ENCODE measurements at places on chromosomes 1 and 21. TPM values are rescaled to one million over a fixed set of nuclear protein-coding genes. Genes with fewer than 3 reads are reported as not detected.

- H3K4me1 ChIP-seq = no peaks in the 10 kb centered on the region
- no peak for DNase-seq
- H3K27me3 ChIP-seq = peaks cover 28% of the 10 kb centered on the region
- H3K27ac ChIP-seq = no peak overlapping the region
Measured at GRCh38 chr1:210321552-210321951, 7.2 kb upstream of the HHAT start.

GRCh38 chr1:211133393-211133835, 534 bp downstream of the KCNH1 start:
- no peak for DNase-seq
- peak overlapping the region; percentile 56 for H3K4me3 ChIP-seq
- peaks cover 6% of the 10 kb centered on the region for H3K4me1 ChIP-seq
- no peaks in the 10 kb centered on the region for H3K36me3 ChIP-seq
- H3K27me3 ChIP-seq = peaks cover 64% of the 10 kb centered on the region

The TAF5L gene
- 26.5 TPM for total RNA-seq

- no peak overlapping the region for H3K4me3 ChIP-seq
- no peaks in the 10 kb centered on the region for H3K36me3 ChIP-seq
- H3K27me3 ChIP-seq = peaks cover 9% of the 10 kb centered on the region
- no peaks in the 10 kb centered on the region for H3K4me1 ChIP-seq
- no peak overlapping the region for H3K27ac ChIP-seq
- no peak for DNase-seq
Measured at GRCh38 chr1:44549510-44549909, 124.8 kb downstream of the TMEM53 start.

- no peak overlapping the region for H3K4me3 ChIP-seq
- H3K36me3 ChIP-seq = no peaks in the 10 kb centered on the region
- H3K27me3 ChIP-seq = peaks cover 20% of the 10 kb centered on the region
- no peak overlapping the region for H3K27ac ChIP-seq
- no peaks in the 10 kb centered on the region for H3K4me1 ChIP-seq
- no peak for DNase-seq
Measured at GRCh38 chr1:204880906-204881305, 10.2 kb downstream of the NFASC start.

The LIN28A gene
- total RNA-seq = not detected

DNA sequence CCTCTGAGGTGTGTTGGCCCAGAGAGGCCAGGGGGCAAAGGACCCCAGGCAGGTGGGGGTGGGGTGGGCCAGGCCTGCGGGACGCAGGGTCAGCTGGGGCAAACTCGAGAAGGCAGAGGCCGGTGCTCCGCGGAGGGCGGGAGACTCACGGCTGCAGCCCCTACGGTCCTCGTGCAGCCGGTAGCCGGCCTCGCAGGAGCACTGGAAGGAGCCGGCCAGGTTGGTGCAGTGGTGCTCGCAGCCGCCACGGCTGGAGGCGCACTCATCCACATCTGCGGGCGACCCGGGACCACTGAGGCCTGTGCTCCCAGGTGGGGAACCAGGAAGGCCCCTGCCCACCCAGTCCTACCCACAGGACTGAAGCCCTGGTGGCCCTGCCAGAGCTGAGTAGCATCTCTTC, 55.3 kb downstream of the ARHGEF16 start:
- H3K4me3 ChIP-seq = no peak overlapping the region
- no peak overlapping the region for H3K27ac ChIP-seq
- no peak for DNase-seq
- no peaks in the 10 kb centered on the region for H3K27me3 ChIP-seq

DNA sequence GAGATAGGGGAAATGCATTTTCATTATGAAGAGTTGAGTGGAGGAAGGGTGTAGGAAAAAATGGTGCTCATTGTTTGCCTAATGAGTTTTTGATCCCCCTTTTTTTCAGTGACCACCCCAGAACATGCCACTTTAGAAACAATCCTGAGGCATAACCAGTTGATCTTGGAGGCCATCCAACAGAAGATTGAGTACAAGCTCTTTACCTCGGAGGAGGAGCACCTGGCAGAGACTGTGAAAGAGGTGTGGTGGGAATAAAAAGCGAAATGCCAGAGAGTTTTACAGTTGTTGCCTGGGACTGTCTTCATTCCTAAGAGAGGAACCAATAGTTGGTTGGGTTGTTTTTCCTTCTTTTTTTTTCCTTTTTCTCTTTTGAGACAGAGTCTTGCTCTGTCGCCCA, 54.3 kb upstream of the EPHA8 start:
- no peak overlapping the region for H3K4me3 ChIP-seq
- H3K36me3 ChIP-seq = peaks cover 20% of the 10 kb centered on the region
- DNase-seq = no peak
- H3K27me3 ChIP-seq = no peaks in the 10 kb centered on the region
- H3K27ac ChIP-seq = no peak overlapping the region

GRCh38 chr21:39852021-39852721, 15.1 kb upstream of the PCP4 start:
- H3K27ac ChIP-seq = no peak overlapping the region
- no peaks in the 10 kb centered on the region for H3K4me1 ChIP-seq
- H3K27me3 ChIP-seq = no peaks in the 10 kb centered on the region
- no peaks in the 10 kb centered on the region for H3K36me3 ChIP-seq

DNA sequence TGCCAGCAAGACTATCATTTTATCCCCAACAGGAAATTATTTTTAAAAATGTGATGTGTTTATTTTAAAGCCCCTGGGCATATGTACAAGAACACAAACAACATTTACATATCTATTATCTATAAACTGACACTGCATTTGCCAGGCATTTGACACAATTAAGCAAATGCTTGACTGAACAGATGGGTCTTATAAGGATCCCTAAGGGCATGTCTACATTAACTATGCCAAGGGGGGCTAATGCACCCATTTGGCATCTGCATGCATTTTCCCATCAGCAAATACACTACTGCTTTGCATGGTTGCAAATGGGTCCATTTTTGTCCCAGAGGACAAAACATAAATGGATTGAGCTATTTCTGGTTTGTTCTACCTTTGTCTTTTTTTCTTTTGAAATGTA, 884.8 kb upstream of the B3GALT2 start:
- H3K36me3 ChIP-seq = no peaks in the 10 kb centered on the region
- H3K4me3 ChIP-seq = no peak overlapping the region
- H3K27me3 ChIP-seq = no peaks in the 10 kb centered on the region
- H3K4me1 ChIP-seq = no peaks in the 10 kb centered on the region
- no peak overlapping the region for H3K27ac ChIP-seq

GRCh38 chr1:178614286-178614685, 101.4 kb downstream of the TEX35 start:
- H3K36me3 ChIP-seq = no peaks in the 10 kb centered on the region
- H3K4me3 ChIP-seq = no peak overlapping the region
- peaks cover 2% of the 10 kb centered on the region for H3K4me1 ChIP-seq
- DNase-seq = no peak
- H3K27me3 ChIP-seq = no peaks in the 10 kb centered on the region

- no peaks in the 10 kb centered on the region for H3K36me3 ChIP-seq
- peaks cover 6% of the 10 kb centered on the region for H3K27me3 ChIP-seq
- no peak overlapping the region for H3K27ac ChIP-seq
Measured at GRCh38 chr1:40636777-40637176, 28.7 kb downstream of the RIMS3 start.

- H3K4me1 ChIP-seq = peaks cover 22% of the 10 kb centered on the region
- H3K4me3 ChIP-seq = peak within 1 kb of the TSS; percentile 55
- DNase-seq = no peak
- peaks cover 13% of the 10 kb centered on the region for H3K27me3 ChIP-seq
- peak within 1 kb of the TSS; percentile 69 for H3K27ac ChIP-seq
Measured at GRCh38 chr1:156705321-156705917, at the start of gene CRABP2. Gene CRABP2 (minus strand): TSS chr1:156705583. CDS start chr1:156705446, 137 bp downstream.

DNA sequence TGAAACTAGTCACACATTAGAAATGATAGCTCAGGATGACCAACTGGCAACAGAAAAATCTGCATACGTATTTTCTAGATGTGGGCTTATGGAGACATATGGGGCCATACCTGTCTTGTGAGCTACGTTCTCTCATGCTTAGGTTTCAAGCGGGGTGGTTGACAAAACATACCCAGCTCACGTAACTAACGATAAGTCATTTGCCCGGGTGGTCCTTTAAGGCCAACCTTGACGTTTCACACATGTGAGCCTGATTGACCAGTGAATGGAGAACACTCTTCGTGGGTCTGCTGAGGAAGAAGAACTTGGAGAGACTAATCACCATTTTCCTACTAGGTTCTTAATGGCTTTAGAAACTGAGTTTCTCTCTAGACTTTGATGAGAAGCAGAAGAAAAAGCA, 13.5 kb upstream of the RCSD1 start:
- H3K27ac ChIP-seq = peak overlapping the region; percentile 70
- peaks cover 28% of the 10 kb centered on the region for H3K4me1 ChIP-seq
- DNase-seq = no peak
- H3K4me3 ChIP-seq = peak overlapping the region; percentile 64
- H3K36me3 ChIP-seq = peaks cover 8% of the 10 kb centered on the region

DNA sequence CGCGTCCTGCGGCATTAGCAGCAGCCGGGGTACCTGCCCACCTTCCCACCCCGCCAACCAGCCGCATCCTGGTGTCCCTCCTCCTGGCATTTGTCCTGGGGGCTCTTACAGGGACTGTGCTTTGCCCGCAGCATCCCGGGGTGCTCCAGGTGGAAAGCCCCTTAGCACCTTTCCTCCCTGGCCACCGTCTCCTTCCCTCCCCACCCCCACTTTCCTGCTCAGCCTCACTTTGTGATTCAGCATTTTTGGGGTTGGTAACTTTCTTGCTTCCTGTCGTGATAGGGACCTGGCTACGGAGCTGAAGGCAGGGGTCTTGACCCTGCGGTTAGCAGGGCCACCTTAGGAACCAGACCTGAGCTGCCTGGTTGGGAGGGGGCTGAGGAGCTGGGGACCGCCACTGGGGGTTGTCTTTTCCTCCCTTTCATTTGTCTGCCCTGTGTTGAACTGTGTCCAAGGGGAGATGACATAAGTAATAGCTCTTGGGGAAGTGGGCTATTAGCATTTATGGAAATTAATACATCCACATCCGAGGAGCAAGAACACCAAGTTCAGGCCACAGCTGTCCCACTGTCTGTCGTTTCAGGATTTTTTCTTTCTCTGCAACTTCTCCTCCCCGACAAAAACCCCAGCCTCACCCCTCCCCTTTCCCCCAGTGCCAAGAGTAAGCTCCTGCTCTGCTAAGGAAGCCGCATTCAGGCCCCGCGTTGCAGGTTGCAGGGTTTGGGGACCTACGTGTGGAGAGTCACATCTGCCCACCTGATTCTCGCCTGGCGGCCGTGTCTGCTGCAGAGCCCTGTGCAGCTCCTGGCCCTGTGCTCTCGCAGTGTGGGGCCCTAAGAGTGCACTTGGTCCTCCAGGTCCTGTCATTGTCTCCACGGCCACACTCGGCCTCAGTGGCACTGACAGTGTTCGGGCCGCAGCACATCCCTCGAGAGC, 1.6 kb upstream of the NPHP4 start:
- DNase-seq = no peak
- peaks cover 34% of the 10 kb centered on the region for H3K4me1 ChIP-seq
- H3K27me3 ChIP-seq = no peaks in the 10 kb centered on the region
- H3K36me3 ChIP-seq = no peaks in the 10 kb centered on the region

DNA sequence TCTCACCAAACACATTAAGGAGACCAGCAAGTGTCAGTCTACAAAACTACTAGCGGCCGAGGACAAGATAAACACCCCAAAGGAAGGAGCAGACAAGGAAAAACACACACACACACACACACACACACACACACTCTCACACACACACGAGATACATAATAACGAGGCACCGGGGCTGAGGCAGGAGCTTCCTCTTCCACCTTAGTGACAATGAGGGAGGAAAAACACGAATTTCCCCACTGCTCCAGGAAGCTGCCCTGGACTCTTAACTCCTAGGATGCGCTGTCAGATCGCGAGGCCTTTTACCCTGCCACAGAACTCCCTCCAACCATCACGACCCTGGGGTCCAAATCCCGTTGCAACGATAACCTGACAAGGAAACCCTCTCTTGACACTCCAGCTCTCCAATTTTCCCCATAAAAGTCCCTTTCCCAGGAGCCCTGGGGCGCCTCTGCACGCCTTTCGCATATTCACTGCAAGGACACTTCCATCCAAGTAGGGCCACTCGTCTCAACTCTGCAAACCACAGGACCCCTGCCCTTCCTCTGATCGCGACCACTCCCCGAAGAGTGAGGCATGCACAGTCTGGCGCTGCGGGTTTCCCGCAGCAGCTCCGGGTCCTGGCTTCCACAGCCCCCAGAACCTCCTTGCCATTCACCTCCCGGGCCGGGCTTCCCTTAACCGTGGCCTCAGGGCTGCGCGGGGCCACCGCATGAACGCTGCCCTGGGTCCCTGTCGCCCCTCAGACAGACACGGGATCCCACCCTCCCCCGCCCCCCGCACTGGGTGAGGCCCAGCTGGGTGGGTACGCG, 581 bp downstream of the ETV3 start:
- H3K4me1 ChIP-seq = peaks cover 50% of the 10 kb centered on the region
- peaks cover 46% of the 10 kb centered on the region for H3K36me3 ChIP-seq
- no peaks in the 10 kb centered on the region for H3K27me3 ChIP-seq
- no peak for DNase-seq
- H3K27ac ChIP-seq = peak overlapping the region; percentile 93

DNA sequence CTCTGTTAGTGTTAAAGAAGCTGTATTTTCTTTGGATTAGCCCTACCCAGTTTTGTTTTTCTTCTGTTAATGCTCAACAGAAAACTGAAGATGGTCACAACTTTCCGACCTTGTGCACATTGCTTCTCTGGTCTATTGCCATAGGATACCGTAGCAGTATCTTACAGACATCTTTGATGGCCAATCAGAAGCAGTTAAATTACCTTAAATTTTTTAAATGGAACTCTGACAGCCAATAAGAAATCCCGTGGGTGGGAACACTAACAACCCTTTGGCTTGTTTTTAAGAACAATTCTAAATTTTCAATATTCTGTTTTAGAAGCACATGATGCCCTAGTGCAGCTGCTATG, 17.2 kb downstream of the NFYC start:
- H3K4me1 ChIP-seq = peaks cover 51% of the 10 kb centered on the region
- no peak for DNase-seq
- H3K27me3 ChIP-seq = no peaks in the 10 kb centered on the region
- peaks cover 6% of the 10 kb centered on the region for H3K36me3 ChIP-seq
- peak overlapping the region; percentile 82 for H3K27ac ChIP-seq

GRCh38 chr1:18021242-18021641, 86.4 kb upstream of the IGSF21 start:
- no peaks in the 10 kb centered on the region for H3K4me1 ChIP-seq
- no peak overlapping the region for H3K27ac ChIP-seq
- peaks cover 11% of the 10 kb centered on the region for H3K27me3 ChIP-seq
- H3K4me3 ChIP-seq = no peak overlapping the region
- H3K36me3 ChIP-seq = no peaks in the 10 kb centered on the region

The LHX8 gene
- not detected for total RNA-seq

DNA sequence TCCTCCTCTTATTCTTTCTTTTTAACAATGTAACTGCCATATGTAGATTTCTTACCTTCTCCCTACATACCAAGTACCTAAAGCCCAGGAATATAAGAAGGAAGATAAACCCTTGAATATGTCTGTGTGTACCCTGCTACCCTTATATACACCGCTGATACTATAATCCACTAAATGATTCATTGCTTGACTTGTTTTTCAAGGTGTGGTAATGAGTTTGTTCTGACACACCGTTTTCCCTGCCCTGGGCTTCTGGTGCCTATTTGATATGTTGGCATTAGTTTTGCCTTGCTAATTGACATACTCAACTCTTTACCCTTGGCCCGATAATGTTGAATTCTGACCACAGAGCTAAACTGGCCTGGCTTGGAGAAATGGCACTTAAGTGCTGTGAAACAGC, 64.3 kb downstream of the IL23R start:
- H3K27ac ChIP-seq = no peak overlapping the region
- H3K36me3 ChIP-seq = peaks cover 8% of the 10 kb centered on the region
- peaks cover 50% of the 10 kb centered on the region for H3K4me1 ChIP-seq
- H3K4me3 ChIP-seq = no peak overlapping the region
- DNase-seq = no peak

GRCh38 chr1:53653631-53654030, 85.3 kb downstream of the GLIS1 start:
- no peak overlapping the region for H3K27ac ChIP-seq
- no peaks in the 10 kb centered on the region for H3K36me3 ChIP-seq
- H3K27me3 ChIP-seq = peaks cover 22% of the 10 kb centered on the region
- H3K4me1 ChIP-seq = no peaks in the 10 kb centered on the region
- H3K4me3 ChIP-seq = no peak overlapping the region
- no peak for DNase-seq
